M059J (cell line): ENCODE measurements at places on chromosomes 5 and 9.
A peak's percentile ranks its signal among the peaks of the same experiment; 100 is the strongest.

DNA sequence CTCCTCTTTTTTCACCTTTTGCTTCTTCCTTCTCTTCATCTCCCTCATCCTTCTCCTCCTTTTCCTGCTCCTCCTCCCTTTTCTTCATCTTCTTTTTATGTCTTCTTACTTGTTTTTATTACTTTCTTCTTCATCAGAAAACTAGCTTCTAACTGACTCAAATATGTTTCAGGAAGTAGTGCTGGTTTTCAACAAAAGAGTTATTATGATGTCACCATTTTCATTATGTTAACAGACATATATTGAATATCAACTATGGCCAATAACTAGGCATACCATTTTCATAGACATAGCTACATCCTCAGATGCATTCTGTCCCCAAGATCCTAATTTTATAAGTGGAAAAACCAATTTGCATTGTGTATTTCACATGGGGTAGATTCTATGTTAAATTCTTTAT lies 252.9 kb upstream of the PAPPA start:
- no peak for DNase-seq

- no peak for DNase-seq
These were observed 60.4 kb downstream of the GHR start for GRCh38 chr5:42483472-42484154.

GRCh38 chr5:122773619-122774018 lies 1.3 kb upstream of the SNX2 start:
- DNase-seq = peak; percentile 18

DNA sequence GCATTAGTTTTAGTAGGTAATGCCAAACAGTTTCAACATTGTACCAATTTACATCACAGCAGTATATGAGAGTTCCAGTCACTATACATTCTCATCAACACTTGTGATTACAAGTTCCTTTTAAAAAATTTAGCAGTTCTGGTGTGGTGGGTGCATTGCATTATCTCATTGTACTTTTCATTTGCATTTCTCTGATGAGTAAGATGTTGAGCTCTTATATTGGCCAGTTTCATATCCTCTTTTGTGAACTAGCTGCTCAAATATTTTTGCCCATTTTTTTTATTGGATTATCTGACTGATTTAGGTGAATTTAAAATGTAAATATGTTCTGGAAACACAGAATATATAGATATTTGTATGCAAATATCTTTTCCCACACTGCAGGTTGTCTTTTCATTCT lies 160.9 kb upstream of the NR3C1 start:
- no peak for DNase-seq

- DNase-seq = no peak
These were observed 920.4 kb upstream of the DMAC1 start for GRCh38 chr9:8719833-8720486.

DNA sequence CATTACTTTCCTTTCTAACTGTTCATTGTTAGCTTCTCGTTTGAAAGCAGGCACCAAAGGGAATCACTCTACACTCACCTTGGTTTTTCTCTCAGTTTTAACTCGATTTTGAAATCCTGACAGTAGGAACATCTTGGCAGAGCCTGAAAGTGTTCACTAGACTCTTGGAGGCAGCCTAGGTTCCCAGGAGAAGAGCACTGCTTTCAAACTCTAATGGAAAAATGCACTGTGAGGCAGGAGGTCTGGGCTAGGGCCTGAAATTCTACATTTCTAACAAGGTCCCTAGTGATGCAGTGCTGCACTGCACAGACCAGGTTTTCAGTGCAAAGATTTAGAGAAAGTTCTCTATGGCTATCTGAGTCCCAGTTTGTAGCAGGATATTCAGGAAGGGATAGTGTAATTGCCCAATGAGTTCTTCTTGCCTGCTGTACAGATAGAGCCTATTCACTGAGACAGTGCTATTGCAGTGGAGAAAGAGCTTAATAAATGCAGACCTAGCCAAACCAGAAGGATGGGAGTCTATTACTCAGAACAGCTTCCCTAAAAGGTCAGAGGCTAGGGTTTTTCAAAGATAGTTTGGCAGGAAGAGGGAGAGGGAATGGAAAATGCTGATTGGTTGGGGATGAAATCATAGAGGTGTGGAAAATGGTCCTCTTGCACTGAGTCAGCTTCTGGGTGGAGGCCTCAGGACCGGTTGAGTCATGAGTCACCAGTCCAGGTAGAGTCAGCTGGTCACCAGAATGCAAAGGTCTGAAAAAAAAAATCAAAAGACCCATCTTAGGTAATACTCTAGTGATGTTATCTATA lies 153.9 kb downstream of the GPBP1 start:
- DNase-seq = peak; percentile 79

- no peak for DNase-seq
These were observed 28.2 kb upstream of the HAND1 start for GRCh38 chr5:154506049-154506715.

DNA sequence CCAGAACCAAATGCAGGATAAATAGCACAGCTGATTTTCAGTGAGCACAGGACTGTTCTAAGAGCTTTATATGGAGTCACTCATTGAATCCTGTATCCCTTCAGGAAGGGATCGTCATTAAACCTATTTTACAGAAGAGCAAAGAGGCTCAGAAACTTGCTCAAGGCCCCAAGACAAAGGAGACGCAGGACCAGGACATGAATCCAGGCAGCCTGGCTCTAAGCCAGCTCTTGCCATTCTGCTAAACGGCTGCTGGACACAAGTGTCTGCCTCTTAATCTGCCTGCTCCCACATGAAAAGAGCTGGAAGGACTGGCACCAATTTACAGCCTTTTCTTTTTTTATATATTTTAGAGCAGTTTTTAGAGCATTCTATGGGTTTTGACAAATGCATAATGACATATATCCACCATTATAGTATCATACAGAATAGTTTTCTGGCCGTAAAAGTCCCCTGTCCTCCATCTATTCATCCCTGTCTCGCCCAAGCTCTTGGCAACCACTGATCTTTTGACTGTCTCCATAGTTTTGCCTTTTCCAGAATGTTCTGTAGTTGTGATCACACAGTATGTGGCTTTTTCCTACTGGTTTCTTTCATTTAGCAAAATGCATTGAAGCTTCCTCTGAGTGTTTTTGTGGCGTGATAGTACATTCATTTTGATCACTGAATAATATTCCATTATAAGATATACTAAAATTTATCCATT lies 37.5 kb downstream of the RETREG1 start:
- DNase-seq = no peak

DNA sequence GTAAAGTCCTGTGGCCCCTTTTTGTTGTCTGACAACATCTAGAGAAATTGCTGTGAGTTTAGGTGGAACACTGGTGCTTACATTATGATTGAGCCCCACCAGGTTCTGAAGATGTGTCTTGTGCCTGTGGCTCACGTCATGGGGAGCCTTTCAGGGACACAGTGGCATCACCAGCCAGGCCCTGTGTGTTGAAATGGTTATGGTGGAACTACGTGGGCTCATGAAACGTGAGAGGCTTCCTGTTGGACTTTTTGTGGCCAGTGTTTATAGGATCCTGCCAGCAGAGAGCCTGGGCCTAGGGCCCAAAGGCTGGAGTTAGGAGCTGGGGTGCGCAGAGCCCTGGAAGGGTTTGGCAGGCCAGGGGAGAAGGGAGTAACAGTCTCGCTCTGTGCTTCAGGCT lies 46.8 kb downstream of the TENT4A start:
- DNase-seq = no peak

DNA sequence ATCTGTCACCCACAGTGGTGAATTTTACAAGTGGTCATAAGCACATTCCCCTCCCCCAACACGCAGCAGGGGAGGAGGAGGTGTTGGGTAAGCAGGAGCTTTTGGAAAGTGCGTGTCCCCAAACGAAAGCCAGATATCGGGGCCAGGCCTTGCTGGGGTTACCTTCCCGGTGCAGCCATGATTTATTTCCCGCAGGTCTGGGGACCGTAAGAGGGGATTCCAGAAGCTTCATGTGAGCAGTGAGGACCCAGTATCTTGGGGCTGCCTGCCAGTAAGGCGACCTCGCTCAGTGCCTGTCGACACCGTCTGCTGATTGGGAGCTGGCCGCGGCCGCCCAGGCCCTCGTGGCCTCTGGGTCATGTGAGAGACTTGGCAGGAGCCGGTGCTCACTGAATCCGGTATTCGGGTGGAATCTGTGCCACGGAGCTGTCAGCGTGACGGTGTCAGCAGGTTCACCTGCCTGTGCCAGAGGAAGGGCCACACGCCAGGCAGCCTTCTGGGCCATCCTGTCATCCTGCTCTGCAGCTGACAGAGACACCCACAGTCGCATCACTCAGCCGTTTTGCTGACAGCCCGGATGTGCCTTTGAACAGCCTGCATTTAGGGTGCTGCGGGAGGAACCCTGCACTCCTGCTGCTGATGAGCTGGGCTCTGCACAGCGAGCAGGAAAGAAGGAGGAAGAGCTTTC lies 37.3 kb downstream of the SEC61B start:
- DNase-seq = peak; percentile 32

DNA sequence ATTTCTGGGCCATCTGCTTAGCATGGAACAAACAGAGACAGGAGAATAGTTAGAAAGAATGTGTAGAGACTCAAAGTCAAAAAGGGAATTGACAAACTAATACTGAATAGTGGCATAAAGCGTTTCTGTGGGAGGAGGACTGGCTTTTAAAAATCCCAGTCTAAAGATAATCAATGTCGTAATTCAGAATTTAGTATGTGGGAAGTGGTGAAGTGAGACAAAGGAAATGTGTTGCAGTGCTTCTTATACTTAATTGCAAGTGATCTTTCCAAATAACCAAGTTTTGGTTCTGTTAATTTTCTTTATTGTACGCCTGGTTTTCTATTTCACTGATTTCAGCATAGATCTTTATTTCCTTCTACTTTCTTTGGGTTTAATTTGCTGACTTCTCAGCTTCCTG lies 133.2 kb downstream of the ENTREP1 start:
- no peak for DNase-seq

GRCh38 chr5:31918739-31919138 lies 255.4 kb downstream of the GOLPH3 start:
- DNase-seq = no peak

DNA sequence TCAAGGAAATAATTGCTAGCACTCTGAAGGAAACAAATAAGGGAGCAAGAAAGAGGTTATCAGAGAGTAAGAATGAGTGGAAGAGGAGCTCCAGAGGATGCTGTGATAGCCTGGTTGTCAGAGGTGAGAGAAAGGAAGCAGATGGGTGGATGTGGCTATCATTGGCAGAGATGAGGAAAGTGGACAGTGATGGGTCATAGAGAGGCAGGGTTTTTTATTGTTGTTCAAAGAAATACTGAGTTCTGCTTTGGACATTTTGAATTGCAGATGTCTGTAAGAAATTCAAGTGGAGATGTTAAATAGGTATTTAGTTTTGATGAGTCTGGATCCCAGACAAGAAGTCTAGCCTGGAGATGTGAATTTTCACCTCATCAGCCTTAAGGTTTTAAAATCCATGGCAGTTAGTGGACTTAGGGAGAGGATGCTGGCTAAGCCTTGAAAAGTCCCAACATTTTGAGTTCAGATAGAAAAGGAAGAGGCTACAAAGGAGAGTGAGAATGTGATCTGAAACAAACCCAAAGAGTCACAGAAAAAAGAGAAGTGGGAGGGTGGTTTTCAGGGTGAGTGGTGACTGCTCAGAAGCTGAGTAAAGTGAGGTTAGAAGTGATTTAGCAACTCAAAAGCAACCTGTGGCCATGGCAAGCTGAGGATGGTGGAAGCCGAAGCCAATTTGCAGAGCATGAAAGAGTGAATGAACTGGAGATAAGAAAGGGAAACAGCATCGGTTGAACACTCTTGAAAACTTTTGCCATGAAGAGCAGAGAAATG lies 50.4 kb downstream of the PPIC start:
- no peak for DNase-seq

DNA sequence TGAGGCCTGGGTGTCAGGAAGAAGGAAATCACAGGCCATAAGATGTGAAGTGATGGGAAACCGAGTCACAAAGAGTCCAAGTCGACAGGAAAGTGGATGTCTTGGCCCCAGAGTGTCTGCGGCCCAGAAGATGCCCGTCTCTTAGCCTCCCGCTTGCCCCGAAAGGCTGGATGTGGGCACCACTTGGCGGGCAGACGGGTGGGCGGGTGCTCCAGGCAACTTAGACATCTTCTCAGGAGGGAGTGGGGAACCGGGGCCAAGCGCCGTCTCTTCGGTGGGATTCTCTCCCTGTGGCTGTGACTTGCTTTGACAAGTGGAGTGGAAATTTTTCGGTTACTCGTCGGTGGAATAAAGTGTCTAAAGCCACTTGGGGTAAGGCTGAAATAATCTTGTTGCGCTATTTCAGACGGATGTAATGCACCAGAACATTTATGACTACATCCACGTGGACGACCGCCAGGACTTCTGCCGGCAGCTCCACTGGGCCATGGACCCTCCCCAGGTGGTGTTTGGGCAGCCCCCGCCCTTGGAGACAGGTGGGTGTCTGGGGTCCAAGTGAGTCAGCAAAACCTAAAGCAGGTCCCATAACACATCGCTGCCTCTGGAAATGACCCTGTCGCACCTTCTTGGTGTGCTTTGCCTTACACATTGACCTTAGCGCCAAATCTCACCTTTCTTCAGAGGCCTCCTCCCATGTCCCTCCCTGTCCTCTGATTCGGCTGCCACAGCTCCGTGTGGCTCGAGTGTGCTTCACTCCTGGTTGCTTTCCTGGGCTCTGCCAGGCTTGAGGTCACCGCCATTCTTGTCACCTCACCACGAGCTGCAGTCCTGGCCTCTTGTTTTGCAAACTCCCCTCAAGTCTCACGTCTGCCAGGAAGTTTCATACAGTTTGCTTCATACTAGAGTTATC lies 20.4 kb upstream of the EXOC3 start:
- DNase-seq = peak; percentile 15

DNA sequence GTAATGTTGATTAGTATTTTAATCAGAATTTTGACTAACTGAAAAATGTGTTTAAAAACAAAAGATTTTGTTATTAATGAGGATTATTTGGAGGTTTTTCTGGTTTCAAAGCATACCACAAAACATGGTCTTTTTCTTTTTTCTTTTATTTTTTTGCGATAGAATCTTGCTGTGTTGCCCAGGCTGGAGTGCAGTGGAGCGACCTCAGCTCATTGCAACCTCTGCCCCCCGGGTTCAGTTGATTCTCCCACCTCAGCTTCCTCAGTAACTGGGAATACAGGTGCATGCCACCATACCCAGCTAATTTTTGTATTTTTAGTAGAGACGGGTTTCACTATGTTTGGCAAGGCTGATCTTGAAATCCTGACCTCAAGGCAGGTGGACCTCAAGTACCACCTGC lies 24.1 kb downstream of the SREK1 start:
- DNase-seq = no peak

GRCh38 chr9:88835038-88835466 lies 156.2 kb upstream of the S1PR3 start:
- peak; percentile 88 for DNase-seq

DNA sequence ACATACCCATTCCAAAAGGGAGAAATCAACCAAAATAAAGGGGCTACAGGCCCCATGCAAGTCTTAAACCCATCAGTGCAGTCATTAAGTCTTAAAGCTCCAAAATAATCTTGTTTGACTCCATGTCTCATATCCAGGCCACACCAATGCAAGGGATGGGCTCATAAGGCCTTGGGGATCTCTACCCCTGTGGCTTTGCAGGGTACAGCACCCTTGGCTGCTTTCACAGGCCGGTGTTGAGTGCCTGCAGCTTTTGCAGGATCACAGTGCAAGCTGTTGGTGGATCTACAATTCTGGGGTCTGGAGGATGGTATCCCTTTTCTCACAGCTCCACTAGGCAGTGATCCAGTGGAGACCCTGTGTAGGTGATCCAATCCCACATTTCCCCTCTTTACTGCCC lies 5.0 kb upstream of the SPINK14 start:
- no peak for DNase-seq

GRCh38 chr5:51810592-51810991 lies 427.3 kb downstream of the ISL1 start:
- DNase-seq = peak; percentile 7
